ENCODE measurements at places on chromosomes 11 and 22.

DNA sequence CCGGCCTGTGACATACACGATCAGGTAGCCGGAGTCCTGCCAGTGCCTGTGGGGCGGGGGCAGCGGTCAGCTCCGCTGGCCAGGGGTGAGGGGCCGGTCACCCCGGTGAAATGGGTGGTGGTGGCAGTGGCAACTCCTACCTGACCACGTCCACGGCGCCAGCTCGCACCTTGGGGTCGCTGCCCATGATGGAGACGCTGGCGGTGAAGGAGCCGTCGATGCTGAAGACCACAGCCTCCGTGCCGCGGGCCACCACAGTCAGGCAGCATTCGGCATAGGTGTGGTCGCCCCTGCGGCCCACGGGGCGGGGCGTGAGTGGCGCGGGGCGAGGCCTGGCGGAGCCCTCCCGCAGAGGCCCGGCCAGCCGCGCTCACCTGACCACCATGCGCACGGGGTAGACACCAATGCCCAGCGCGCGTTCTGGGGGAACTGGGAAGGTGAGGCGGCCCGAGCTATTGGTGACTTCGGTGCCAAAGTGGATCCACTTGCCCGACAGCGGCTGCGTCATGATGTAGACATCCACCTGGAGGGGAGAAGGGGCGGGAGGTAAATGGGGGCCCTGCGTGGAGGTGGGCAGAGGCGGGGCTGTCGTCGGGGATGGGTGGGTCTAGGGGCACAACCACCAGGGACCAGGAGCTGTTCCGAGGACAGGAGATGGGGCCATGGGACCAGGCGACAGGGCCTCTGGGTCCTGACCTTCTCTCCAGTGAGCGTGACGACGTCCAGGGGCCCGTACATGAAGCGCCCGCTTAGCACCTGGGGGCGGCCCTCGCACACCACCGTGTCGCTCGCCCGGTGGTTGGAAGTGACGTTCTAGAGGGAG lies 10.9 kb downstream of the AIP start:
- no peak for DNase-seq

- no peak for DNase-seq
These were observed 380.1 kb upstream of the SYN3 start for GRCh38 chr22:33438273-33438672.

- DNase-seq: no peak
These were observed 16.4 kb upstream of the CTSC start for GRCh38 chr11:88353835-88354496.

- DNase-seq: no peak
These were observed 252.0 kb downstream of the CTTN start for GRCh38 chr11:70650075-70650909.

DNA sequence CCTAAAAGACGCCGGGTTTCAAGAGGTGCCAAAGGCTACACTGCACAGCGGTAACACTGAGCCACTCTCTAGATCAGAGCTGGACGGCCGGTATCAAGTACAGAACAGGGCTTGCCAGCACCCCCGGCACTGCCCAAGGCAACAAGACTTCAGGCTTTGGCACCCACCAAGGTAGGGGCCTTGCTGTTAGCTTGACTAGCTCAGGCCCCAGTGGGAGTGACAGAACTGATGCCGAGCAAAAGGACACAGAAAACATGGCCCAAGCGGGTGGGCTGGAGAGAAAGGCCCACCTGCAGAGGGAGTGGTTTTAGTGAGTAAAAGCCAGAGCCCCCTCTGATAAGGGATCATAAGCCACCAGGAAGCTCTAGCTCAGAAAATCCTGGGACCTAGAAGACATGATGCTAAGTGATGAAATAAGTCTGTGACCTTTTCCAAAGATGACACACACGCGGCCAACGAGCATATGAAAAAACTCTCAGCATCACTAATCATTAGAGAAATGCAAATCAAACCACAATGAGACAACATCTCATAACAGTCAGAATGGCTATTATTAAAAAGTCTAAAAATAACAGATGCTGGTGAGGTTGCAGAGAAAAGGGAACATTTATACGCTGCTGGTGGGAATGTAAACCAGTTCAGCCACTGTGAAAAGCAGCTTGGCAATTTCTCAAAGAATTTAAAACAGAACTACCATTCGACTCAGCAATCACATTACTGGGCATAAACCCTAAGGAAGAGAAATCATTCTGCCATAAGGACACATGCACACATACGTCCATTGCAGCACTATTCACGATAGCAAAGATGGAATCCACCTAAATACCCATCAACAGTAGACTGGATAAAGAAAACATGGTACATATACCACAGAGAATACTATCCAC lies 12.9 kb downstream of the EHD1 start:
- DNase-seq: no peak

GRCh38 chr11:87972133-87972532 lies 203.1 kb downstream of the RAB38 start:
- DNase-seq: no peak

DNA sequence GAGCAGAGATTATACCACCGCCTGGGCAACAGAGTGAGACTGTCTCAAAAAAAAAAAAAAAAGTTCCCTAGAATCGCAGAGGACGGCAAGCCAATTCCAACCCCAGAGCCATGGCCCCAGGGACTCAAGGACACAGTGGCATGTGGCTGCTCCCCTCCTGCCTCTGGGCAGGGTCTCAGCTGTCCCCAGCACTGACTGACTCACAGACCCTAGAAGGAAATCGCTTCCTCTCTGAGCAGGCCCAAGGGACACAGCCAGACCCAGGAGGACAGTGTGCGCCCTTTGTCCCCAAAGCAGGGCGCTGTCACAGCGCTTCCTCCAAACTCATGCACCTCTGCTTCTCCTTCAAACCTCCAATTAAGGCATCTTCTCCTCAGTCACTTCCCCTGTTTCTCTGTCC lies 2.3 kb downstream of the PACSIN3 start:
- no peak for DNase-seq

GRCh38 chr22:38027487-38027886 lies 29.7 kb upstream of the PICK1 start:
- DNase-seq: no peak

DNA sequence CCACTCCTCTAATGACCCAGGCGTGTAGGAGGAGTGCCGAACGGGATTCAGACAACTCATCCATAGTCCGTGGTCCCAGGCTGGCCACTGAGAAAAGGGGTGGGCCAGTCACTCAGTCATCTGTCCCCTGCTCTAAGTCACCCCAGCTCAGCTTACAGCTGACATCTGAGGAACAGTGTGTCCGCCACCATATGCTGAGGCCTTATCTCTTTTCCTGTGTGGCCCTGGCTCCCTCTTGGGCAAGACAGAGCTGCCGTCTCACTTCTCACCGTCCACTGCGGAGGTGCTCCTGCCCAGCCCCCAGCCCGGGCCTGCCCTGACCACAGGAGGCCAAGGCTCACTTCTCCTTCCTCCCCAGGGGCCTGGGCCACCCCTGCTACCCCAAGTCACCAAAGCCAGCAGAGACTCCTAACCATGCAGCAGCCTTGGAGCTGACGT lies 6.8 kb downstream of the CCDC86 start:
- DNase-seq: no peak

GRCh38 chr11:57440744-57441414 lies 14.0 kb upstream of the SLC43A3 start:
- no peak for DNase-seq

- DNase-seq: no peak
These were observed 263.0 kb upstream of the UBASH3B start for GRCh38 chr11:122392508-122392907.

DNA sequence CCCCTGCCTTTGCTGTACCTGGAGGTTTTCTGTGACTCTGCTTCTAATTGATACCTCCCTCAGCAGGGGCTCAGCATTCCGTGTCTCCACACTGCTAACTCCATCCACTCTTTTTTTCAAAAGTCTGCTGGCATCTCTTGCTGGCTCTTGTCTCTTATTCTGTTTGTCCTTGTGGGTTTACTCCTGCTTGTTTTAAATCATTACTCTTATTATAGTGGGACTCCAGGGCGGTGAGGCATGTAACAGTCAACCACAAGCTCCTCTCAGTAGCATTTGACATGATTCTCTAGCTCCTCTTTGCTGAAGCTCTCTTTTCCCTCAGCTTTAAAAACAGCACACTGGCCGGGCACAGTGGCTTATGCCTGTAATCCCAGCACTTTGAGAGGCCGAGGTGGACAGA lies 260.2 kb upstream of the NARS2 start:
- DNase-seq: no peak

GRCh38 chr11:98455500-98456307 lies 565.0 kb upstream of the CNTN5 start:
- DNase-seq: no peak

- no peak for DNase-seq
These were observed 9.4 kb downstream of the TUG1 start for GRCh38 chr22:30978304-30978962.

DNA sequence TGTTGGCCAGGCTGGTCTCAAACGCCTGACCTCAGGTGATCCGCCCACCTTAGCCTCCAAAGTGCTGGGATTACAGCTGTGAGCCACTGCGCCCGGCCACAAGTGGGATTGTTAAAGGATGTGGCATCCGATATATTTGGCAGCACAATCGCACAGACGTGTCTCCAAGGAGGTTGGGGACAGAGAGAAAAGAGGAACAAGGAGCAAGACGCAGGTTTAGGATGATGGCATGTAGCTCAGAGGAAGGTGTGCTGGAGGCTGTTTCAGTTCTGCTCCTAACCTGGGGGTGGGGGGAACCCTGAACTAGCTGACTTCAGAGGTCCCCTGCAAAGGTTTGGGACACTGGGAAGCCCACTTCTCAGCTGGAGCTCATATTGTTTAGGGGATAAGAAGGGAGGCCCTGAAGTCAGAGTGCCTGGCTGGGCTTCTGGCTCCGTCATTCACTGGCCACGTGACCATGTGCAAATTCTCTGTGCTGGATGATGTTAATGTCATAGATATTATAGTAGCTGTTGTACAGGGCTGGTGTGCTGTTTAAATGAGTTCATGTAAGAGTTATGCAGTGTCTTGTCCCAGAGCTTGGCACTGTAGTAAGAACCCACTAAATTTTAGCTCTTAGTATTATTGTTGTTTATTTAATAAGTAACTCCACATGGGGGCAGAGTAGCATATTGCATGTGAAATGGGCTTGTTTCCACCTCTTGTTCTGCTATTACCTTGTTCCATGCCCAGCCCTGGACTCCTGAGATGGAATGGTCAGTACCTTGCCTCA lies 129.7 kb downstream of the ST3GAL4 start:
- no peak for DNase-seq

DNA sequence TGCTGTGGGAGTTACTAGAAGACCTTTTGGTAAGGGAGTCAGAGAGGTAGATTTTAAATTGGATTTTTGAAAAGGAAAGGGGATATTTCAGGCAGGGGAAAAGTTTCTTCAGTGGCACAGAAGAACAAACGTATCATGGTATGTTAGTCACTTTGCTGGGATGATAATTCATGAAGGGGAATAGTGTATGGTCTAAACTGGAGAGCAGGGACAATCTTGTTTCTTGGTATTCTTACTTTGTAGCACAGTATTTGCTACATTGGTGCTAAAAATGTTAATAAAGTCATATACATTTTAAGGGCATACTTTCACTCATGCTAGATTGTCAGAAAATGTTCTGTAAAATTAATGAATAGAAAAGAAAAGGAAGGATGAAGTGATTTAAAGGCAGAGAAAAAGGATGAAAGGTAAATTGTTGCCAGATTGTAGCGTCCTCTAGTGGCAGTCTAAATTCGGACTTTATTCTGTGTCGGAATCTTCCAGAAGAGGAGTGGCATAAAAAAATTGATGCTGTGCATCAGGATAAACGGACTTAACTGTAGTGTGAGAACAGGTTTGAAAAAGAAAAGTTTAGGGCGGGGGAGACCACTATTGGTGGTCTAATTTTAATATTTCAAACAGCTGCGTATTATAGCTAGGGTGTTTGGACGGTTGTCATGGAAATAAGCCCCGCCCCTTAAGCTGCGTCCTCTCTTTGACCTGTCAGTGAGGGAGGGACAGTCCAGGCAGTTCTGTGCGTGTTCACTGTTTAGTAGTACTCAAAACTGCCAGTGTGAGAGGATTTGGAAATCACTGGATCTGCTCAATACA lies at the start of gene BCO2:
Gene BCO2 (plus strand): TSS at position 724 of the 810 bp plus-strand sequence. CDS start 90 bp downstream, outside the sequence.
- DNase-seq: peak; percentile 3

All from CD4-positive, alpha-beta T cell treated with Interleukin-6 at 100 ng/mL for 8 hours (primary cell).